Right atrium auricular region (tissue), 2 donors: ENCODE measurements at places on chromosomes 1 and 21.

DNA sequence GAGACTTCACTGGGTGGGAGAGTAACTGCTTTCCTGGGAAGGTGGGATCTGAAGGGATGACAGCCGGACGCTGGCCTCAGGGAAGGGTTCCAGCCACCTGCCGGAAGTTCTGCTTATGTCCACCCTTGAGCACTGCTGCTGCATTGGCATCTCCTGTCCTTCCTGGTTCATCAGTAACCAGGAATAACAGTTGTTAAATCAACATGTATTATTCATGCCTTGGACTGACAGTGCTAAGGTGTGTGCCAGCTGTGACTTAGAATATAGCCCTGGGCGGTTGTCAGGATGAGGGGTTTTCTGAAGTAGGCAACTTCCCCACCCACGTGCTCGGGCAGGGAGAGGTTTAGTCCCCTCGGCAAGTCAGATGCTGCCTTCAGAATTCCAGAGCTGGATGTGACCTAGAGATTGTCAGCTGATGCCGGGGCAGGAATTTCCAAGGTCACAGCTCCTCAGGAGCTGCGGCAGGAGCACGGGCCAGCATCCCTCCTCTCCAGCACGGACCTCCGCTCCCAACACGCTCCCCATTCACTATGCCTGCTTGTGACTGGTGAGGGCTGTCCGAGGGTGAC is 17.9 kb downstream of the CLDN14 start:
- no peak for DNase-seq

DNA sequence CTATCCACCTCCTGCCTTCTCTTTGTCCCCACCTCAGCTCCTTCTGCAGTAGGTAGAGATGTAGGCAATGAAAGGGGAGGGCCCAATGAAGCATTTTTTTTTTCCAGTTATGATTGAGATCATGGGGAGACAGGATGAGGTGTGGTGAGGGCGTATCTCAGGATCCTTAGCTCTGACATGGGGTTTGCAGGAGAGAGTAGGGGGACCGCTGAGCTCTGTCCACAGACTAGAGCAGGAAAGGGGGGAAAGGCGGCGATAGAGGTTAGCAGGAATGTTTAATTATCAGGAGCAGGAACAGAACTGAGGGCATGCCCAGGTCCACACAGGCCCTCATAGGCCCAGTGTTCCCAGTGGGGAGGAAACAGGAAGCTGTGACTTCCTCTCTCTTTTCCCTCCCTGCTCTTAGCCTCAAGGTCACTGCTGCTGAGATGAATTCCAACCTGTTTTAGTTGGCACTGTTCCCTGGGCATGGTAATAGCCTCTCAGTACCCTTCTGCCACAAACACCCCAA is 901 bp upstream of the RXFP4 start:
- DNase-seq = no peak

DNA sequence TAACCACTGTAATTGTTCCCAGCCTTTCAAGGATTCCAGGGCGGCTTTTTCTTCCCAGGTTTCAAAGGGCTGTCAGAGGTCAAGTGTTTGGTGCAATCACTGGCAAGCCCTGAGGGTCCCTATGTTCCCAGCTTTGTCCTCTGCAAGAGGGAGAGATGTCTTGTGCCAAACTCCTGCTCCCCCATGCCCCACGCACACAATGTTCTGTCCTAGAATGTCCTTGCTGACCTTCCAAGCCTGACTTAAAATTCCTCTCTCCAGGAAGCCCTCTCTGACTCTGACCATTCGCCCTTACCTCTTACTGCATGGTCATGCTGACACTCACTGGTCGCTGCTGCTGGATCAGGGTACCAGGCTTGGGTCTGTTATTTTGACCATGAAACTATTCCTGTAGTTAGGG is 152.5 kb upstream of the KCND3 start:
- no peak for DNase-seq

DNA sequence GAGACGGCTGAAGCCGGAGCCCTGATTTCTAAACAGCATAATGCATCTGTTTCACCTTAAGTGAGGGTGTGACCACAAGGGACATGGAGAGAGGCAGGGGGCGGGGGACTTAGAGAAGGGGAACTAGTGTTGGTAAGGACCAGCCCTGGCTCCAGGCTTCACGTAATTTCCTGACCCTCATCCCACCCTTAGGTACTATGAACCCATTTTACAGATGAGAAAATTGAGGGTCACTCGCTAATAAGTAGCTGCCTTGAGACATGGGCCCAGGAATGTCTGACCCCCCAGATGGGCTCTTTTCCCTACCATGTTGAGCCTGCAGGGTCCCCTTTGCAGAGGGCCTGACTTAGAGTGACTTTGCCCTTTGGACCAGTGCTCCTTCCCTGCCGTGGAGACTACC is 4.7 kb downstream of the EPHA8 start:
- no peak for DNase-seq
